ENCODE measurements at places on chromosomes 6 and 20. TPM values are rescaled to one million over a fixed set of nuclear protein-coding genes. Genes with fewer than 3 reads are reported as not detected.
A peak's percentile ranks its signal among the peaks of the same experiment; 100 is the strongest.

- no peak for DNase-seq
These were observed 635 bp downstream of the SLC35B3 start for GRCh38 chr6:8434727-8435092.

DNA sequence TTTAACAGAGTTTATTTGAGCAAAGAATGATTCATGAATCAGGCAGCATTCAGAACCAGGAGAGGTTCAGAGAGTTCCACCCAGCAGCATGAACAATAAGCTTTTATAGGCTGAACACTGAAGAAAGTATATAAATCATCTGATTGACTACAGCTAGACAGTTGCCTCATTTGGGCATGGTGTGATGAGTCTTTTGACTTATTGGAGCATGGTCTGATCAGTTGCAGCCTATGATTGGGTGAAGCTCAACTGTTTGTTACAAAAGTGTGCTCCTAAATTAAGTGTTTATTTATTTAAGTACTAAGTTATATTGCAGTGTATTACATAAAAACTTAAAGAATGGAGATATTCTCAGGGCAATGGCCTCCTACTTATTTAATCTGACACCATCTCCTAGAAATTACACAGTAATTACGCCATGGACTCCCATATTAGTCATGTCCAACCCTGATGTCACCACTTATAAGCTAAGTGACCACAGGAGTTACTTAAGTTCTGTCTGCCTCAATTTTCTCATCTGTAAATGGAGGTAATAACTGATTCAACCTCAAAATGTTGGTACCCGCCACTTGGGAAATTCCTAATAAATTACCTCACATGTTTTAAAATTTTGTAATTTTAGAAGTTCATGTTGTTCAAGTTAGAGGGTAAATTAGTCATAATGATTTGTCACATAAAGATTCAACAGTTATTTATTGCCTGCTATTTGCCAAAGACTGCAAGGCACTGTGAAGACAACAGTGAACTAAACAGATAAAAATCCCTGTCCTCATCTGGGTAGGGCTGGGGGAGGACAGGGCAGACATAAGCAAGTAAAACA is 15.2 kb upstream of the ROS1 start:
- DNase-seq = no peak

Gene HAO1
- total RNA-seq = 0.23 TPM

- no peak for DNase-seq
These were observed 106.8 kb upstream of the CBLN4 start for GRCh38 chr20:56111961-56112730.

- no peak for DNase-seq
These were observed 13.6 kb upstream of the SH3BGRL2 start for GRCh38 chr6:79617518-79617941.

- DNase-seq = no peak
These were observed 1.5 kb downstream of the SOX18 start for GRCh38 chr20:64047968-64048401.

- DNase-seq = no peak
These were observed 101.2 kb downstream of the MKKS start for GRCh38 chr20:10332656-10333415.

GRCh38 chr6:81895511-81896185 is 143.2 kb upstream of the TENT5A start:
- DNase-seq = no peak

Gene HIVEP1
- 9.9 TPM for total RNA-seq

DNA sequence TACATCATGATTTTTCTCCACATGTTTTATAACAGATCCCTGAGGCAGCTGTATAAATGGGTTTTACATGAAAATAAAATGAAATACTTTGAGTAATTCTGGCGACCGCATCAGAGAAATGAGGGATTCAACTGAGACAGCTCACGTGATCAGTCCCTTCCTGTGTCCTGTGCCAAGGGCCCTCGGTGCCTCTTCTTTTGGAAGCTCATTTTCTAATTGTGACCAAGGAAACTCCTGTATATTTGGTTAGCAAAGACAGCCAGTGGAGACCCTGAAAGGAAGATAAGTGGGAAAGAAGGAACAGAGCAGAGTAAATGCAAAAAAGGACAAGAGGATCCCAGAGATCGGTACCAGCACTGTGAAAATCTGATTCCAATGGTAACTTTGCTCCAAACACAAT is 129.9 kb downstream of the FYN start:
- no peak for DNase-seq

DNA sequence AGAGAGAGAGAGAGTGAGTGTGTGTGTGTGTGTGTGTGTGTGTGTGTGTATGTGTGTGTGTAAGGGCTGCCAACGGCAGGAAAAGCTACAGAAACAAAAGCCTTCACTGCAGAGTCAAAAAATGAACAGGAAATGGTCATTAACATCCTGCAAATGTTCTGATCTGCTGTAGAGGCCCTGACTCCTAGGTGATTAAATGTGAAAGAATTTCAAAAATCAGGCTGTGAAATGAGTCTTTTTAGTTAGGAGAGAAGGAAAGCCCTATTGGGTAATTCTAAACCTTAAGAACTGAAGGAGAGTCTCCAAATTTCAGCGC is 166.5 kb upstream of the MYLIP start:
- DNase-seq = no peak

DNA sequence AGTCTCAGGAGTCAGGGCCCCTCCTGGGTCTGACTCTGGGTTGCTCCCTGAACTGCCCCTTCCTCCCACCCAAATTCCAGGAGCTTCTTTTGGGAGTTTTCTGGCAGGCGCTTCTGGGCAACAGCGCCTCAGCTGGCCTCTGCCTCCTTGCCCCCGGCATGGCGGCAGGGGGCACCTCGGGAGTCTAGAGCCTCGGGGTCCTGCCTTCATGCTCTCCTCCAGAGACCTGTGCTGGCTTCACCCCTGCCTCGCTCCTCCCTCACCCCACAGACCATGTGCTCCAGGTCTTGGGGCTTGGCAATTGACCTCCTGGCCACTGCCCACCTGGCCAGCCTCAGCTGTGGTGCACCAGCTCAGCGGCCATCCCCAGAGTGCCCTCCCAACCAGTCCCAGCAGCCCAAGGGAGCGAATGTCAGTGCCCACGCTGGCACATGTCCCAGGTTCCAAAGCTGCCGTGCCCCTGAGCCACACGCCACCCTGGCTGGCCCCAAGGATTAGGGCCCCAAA is 43.4 kb downstream of the SRC start:
- no peak for DNase-seq

Gene LGSN
- not detected for total RNA-seq

Gene KCNK16
- total RNA-seq = not detected

DNA sequence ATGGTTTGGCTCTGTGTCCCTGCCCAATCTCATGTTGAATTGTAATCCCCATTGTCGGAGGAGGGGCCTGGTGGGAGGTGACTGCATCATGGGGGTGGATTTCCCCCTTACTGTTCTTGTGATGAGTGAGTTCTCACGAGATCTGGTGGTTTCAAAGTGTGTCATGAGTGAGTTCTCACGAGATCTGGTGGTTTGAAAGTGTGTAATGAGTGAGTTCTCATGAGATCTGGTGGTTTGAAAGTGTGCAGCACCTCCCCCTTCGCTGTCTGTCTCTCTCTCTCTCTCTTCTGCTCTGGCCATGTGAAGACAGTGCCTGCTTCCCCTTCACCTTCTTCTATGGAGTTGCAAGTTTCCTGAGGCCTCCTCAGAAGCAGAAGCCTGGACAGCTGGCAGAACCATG is 87.6 kb downstream of the MYLK4 start:
- DNase-seq = no peak

- no peak for DNase-seq
These were observed 44.6 kb downstream of the STXBP5 start for GRCh38 chr6:147248859-147249258.

GRCh38 chr6:142796571-142796970 is 148.4 kb downstream of the HIVEP2 start:
- peak; percentile 28 for DNase-seq

Gene CST5
- total RNA-seq = not detected

DNA sequence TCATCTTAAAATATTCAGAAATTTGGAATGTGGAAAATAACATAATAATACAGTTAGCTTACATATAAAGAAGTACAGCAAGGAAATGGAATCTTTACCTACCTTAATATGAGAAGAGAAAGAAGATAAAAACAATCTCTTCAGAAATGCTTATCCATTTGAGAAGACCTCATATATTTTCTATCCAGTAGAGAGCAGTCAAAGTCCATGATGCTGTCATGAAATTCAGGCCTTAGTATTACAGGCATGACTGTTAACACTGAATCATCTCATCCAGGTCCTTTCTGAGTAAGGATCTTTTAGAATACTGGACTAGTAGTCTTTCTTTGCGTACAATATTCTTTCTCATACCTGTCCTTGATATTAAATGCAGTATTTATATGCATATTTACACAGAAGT is 713.4 kb downstream of the CD109 start:
- no peak for DNase-seq

DNA sequence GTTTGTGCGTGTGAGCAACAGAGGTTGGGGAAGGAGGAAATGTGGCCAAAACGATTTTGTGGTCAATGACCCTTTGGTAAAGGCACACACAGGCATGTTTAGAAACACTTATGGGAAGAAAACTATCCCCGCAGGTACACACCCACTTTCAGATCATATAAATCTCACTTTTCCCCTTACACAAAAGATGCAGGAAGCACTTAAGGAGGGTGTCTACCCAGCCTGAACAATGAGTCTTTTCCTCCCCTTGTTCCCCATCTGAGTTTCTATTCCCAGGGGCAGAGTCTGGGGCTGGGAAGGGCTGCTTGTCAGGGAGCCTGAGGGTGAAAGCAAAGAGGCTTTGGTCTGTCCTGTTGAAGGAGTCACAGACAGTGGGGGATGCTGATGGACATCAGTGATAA is 193.2 kb upstream of the SALL4 start:
- DNase-seq = no peak

- no peak for DNase-seq
These were observed 66.7 kb upstream of the TIAM2 start for GRCh38 chr6:154928325-154928922.

GRCh38 chr20:36264426-36265246 is 28.4 kb downstream of the AAR2 start:
- no peak for DNase-seq

Gene STMND1
- not detected for total RNA-seq

DNA sequence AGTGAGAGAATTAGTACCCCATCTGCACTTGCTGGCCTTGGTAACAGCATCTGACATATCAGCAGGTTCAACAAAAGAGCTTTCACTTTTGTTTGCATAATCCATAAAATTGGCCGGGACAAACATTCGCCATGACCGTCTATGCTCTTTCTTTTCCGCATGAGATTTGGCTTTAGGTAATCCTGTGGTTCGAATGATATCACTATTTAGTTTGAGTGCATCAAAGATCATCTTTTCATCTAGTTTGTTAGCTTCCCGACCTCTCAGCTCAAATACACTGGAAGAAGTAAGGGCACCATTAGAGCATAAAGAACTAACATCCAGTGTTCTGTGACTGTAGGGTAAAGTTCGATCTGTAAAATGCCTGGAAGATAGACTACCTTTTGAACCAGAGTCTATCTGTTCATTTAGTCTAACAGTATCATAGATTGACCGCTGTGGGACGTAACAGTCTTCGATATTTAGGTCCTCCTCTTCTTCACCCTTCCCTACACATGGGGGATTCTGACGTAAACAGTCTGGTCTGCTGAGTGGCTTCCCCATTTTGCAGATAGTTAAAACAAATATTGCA is 101.6 kb downstream of the DST start:
- DNase-seq = no peak

DNA sequence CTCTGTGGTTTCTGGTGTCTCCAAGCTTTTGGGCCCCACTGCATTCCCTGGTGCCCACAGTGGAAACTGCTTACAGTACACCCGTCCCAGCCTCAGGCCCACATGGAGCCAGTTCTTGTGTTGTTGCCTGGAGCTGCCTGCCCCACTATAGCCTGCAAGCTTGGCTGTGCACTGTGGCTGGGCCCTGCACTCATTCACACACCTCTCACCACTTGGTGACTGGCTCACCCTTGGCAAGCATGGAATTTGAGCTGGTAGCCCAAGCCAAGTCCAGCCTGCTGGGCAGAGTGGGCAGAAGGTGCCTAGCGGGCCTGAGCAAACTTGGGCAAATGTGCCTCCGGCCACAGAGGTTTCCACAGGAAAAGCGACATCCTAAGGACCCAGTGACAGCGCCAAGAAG is 472.3 kb downstream of the MMUT start:
- DNase-seq = no peak

Gene TMEM200A
- not detected for total RNA-seq

DNA sequence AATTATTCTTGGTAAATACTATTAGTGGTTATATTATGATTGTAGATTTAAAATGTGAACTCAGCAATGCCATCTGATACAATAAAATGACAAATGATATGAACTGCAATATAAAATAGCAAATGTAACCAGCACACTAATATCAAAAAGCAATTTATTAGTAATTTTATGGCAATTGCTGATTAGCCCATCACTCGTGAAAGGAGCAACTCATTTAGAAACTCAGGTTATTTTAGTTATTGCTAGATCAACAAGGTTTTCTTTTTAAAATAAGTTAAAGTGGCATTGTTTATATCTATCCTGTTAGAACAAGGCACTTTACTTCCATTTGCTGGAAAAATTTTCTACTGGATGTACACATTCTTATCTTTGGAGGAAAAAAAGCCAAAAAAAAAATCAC is 18.4 kb upstream of the MCUR1 start:
- DNase-seq = no peak

Gene ADGRF5
- total RNA-seq = 27.6 TPM

- peak; percentile 81 for DNase-seq
These were observed 127.6 kb upstream of the VGLL2 start for GRCh38 chr6:117137711-117138110.

DNA sequence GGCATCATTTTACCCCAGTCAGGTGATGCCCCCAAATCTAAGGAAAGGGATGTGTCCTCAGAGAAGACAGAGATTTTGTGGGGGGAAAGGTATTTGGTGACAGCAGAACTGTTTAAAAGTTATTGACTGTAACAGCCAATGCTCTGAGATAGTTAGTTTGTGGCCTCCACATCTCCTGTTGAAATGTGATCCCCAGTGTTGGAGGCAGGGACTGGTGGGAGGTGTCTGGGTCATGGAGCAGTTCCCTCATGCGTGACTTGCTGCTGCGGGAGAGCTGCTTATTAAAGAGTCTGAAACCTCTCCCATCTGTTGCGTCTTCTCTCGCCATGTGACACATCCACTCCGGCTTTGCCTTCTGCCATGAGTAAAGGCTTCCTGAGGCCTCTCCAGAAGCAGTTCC is 282.8 kb upstream of the FOXQ1 start:
- DNase-seq = no peak

DNA sequence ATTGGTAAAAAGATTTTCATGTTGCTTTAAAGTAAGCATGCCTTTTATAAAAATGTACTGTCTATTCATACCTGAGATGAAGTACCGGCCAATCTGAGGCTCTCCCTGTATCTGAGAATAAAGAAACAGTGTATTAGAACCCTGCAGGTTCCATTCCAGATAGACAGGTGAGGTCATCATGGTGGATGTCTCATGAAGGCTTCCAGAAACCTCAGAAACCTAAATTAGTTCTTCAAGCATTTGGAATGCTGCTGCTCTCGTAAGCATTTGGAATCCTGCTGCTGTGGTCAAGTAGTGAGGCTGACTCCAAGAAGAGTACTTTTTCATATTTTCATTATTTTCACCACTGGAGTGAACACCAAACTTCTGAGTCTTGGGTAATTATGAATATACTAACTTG is 642.3 kb downstream of the MAFB start:
- no peak for DNase-seq

GRCh38 chr20:51206032-51206662 is 183.2 kb upstream of the KCNG1 start:
- DNase-seq = no peak

- no peak for DNase-seq
These were observed 65.9 kb downstream of the CEBPB start for GRCh38 chr20:50256577-50256976.

- DNase-seq = no peak
These were observed 506 bp downstream of the CITED2 start for GRCh38 chr6:139373928-139374356.

Gene GMNN
- total RNA-seq = 4.4 TPM

- DNase-seq = no peak
These were observed 40.4 kb upstream of the RAB22A start for GRCh38 chr20:58268936-58269619.
